ENCODE measurements at places on chromosomes 16 and 17.

DNA sequence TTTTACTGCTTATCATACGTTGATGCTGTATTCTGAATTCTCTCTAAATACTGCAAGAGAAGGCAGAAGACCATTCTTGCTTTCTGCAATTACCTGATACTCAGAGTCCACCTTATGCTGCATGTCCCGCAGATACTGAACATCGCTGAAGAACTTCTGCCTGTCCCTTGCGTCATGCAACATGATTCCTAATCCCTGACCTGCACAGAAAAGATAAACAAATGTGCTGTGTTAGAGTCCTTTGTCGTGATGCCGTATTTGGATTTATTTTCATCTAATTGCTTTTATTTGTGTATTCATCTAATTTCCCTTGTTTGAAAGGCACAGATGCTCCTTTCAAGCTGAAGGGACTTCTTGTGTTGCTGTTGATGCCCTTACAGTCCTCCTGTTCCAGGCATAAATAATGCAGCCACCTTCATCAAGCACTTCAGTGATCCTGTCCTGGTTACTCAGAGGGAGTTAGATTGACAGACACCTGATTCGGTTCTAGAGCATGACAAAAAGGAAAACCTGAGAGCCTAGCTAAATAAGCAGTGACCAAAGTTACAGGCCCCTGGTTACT, 6.5 kb downstream of the MARCHF10 start:
- DNase-seq: no peak

DNA sequence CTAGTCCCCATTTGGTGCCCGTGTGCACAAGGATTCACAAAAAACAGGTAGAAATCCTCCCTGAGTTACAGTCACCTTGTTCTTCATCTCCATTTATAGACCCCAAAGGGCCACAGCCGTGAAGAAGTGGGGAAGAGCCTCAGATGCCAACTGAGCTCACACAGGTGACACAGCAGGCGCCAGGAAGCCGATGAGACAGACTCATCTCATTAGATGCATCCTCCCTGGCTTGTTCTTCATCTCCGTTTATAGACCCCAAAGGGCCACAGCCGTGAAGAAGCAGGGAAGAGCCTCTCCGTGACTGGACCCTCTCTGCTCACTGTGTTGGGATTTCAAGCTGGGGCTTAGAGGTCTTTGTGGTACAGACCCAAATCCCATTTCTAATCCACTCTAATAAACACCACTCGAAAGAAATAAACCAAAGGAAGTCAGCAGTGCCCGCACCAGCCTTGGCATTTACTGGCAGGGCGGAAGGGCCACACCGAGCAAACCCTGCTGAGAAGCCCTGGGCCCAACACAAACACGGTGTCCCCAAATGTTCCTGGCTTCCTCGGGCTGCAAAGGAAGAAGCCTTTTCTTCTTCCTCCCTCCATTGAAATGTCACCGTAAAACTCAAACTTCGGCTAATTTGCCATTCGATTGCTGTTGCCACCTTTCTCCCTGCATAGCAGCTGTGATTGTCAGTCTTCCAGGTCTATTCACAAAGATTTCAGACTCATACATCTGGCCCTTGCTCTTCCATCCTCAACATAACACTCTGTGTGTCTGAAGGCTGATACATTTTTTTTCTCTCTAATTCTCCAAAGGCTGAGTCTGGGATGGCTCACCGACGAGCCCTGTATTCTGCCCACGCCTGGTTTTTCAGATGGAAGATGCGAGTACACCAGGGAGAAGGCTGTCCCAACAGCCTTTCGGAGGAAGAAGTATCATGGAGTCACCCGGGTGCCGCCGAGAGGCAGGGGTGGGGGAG, 44.9 kb upstream of the DOC2B start:
- no peak for DNase-seq

DNA sequence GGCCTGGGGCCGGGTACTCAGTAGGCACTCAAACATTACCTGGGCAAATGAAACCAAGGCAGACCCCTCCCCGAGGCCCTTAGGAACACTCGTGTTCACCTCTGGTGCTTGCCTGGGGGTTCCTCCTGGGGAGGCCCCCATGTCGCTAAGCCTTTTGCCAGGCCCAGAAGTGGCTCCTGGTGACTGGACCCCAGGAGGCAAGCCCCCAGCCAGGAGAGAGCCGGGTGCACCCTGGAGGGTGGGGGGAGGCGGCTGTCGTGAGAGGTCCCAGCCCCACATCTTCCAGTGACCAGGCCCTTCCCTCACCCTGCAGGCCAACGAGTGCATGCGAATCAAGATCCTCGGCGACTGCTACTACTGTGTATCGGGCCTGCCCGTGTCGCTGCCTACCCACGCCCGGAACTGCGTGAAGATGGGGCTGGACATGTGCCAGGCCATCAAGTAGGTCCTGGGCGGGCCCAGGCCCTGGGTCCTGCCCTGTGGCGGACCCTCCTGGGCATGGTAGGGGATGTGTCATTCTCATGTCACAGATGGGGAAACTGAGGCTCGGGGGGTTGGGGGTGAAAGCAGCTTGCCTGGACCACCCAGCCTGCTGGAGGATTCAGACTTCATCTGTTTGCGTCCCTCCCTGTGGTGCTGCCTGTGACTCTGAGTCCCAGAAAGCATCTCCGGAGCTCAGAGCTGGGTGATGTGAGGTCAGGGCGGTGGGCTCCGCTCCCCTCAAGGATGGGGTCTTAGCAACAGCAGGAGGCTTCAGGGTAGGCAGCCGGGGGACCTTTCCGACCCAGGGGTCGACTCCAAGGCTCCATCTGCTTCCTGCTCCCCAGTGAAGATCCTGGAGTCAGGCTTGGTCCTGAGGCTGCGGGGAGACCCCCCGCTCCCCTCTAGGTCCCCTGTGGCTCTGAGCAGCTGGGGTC, 32.5 kb downstream of the ADCY7 start:
- no peak for DNase-seq

- no peak for DNase-seq
Measured at GRCh38 chr17:63997341-63998048, 656 bp upstream of the PRR29 start.

GRCh38 chr16:86180780-86181179, 281.8 kb downstream of the IRF8 start:
- no peak for DNase-seq

DNA sequence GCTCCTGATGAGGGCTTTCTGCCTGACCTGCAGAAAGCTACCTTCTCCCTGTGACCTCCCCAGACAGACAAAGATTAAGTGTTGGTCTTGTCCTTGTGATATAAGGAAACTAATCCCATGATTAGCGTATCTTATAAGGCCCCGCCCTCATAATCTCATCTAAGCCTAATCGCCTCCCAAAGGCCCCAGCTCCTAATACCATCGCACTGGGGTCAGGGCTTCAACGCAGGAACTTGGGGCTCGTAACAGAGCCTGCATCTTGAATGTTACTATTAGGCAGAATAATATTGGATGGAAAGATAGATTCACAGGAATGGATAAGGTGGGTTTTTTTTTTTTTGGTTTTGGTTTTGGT, 78.9 kb downstream of the C16orf95 start:
- no peak for DNase-seq

DNA sequence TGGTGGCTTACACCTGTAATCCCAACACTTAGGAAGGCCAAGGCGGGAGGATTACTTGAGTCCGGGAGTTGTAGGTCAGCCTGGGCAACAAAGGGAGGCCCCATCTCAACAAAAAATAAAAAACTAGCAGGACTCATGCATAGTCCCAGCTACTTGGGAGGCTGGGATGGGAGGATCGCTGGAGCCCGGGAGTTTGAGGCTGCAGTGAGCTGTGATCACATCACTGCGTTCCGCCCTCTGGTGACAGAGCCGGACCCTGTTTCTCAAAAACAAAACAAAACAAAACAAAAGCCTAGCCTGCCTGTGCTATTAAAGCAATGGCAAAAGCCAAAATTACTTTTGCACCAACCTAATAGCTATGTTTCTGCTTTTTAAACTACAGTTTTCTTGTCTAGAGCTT, 1.5 kb downstream of the FCSK start:
- DNase-seq: no peak

DNA sequence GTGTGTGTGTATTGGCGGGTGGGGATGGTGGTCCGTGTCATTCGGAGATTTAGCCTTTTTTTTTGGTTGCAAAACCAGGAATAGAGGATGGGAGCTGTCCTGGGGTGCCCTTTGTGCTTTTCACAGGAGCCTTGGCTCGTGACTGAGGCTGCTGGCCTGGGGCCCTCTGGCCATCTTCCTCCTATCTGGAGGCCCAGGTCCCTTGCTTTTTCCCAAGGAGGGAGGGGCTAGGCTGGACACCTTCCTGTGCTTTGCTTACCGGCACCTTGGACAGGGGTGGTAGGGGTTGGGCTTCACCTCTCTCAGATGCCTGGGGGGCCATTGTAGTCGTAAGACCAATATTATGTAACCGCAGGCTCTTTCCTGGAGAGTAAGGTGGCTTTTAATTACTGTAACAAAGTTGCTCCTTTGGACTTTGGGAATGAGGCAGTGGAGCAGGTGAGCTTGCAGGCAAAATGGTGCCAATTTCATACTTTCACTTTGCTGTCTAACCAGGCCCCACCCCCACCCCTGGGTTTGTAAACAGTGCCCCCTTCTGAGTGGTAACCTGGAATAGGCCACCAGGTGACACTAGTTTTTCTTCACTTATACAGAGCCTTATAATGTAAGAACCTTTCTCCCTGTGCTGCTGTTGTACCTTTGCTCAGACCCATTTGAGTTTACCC, 1.2 kb downstream of the DYNLL2 start:
- DNase-seq: no peak

DNA sequence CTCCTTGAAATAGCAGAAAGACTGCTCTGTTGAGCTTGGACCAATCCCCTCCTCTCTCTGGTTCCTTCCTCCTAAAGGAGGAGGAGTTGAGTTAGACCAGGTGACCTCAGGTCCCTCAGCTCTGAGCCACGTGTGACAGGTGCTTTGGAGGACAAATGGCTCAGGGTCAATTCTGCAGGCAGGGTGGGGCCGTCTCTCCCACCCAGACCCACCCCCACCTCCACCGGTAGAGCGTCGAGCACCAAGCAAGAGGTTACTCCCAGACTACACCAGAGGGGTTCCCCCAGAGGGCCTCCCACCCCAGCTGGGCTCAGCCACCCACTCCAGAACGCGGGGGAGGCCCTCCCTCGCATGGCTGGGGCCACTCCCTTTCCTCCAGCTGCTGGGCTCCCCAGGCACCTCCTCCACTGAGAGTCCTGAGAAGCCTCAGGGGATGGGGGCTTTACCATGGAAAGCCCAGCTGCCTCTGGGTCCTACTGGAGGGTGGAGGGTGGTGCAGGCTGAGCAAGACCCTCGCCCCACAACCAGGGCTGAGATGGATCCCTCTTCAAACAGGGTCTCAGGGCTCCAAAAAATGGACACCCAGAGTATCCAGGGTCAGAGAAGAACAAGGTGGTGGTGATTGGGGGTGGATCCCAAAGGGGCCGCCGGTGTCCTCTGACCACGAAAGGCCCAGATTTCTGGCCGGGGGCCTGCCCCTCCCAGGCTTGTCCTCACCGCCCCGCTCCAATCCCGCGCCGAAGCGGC, 7.6 kb downstream of the MYO1C start:
- peak; percentile 31 for DNase-seq

DNA sequence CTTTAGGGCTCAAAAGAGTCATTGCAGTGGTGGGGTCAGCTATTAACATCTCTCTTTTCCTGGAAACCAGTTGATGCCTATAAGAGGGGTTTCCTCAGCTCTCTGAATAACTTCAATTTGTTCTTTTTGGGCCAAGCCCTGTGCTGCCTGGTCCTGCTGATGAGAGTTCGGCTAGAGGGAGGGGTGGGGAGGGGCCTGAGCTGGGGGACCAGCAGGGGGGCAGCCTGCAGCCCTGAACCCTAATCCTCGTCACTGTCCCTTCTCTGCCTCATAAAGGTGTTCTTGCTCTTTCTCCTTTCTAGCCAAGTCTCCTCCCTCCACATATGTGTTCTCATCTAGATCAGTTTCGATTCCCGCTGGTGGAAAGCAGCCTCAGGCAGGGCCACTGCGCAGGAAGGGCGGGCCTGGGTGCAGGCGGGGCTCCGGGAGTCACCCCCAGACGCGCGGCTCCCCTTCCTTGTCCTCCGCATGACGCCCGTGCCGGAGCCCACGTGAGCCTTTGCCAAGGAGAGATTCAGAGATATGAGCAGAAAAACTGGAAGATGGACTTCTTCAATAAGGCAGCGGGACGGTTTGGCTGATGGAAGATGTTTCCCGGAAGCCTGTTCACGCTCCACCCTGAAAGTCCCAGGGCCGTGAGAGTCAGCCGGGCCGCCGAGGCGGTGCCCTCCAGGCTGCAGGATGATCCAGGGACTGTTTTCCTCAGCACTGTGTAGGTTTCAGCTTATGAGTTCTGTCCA, 15.0 kb upstream of the RHOT1 start:
- DNase-seq: peak; percentile 47

GRCh38 chr16:58332997-58333700, 38.3 kb upstream of the PRSS54 start:
- no peak for DNase-seq

DNA sequence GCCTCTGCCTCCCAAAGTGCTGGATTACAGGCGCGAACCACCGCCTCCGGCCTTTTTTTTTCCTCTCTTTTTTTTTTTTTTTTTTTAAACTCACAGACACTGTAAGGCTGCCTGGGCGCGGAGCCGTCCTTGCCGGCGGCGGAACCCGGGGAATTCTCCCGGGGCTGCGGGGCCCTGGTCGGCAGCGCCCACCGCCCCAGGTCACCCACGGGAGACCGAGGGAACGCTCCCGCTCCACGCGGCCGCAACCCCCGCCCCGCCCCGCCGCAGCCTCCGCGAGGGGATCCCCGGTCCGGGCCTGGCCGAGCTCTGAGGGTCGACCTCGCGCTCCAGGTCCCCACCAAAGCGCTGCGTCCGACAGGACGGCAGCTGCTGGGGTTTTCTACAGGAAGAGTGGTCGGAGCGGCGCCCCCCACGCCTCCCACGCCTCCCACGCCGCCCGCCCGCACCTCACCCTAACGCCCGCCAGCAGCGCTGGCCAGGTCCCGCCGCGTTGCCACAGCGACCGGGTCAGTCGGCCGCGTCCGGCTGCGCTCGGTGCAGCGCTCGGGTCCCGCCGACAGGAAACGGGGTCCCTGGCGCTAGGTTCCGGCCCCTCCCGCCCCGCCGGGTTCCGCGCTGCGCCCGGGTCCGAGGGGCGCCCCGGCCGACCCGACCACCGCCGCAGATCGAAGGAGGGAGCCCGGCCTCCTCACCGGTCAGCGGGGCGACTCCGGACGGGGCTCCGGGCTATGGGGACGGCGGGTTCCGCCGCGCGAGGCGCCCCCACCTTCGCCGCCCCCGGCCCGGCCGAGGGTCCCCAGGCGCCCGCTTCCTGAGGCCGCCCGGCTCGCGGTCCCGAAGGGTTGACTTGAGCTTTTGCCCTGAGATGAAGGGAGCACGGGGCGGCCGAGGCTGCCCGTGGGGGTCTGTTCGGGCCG, at the start of gene CCDC57:
Gene CCDC57, minus strand, starts transcription at position 512 of the 920 bp plus-strand sequence. CDS start 10,898 bp downstream, outside the sequence.
- DNase-seq: peak; percentile 73

GRCh38 chr17:15479703-15480102, 12.3 kb upstream of the CDRT4 start:
- DNase-seq: no peak
